ENCODE measurements at places on chromosomes 13 and 19. TPM values are rescaled to one million over a fixed set of nuclear protein-coding genes. Genes with fewer than 3 reads are reported as not detected.

CLDN10 gene
- total RNA-seq, result not detected

EMC10 gene
- 66.9 TPM for total RNA-seq

SLC39A3 gene
- 11.7 TPM for total RNA-seq

LIN7B gene
- total RNA-seq, result 9.8 TPM

ZNF738 gene
- 5.3 TPM for total RNA-seq

FFAR3 gene
- total RNA-seq, result 0.76 TPM

MAP1S gene
- total RNA-seq, result 55.8 TPM

SGCG gene
- 1.3 TPM for total RNA-seq

PALM3 gene
- total RNA-seq, result 4.5 TPM

CACNG7 gene
- not detected for total RNA-seq

ATP4A gene
- not detected for total RNA-seq

NKG7 gene
- 8.9 TPM for total RNA-seq

WDR88 gene
- total RNA-seq, result not detected

UPK1A gene
- not detected for total RNA-seq

CYP2A7 gene
- not detected for total RNA-seq

IGSF23 gene
- total RNA-seq, result not detected

WASF3 gene
- 33.3 TPM for total RNA-seq

SLC15A1 gene
- total RNA-seq, result 0.22 TPM

KLK12 gene
- not detected for total RNA-seq

RCBTB1 gene
- 18.9 TPM for total RNA-seq

FGF9 gene
- 2.1 TPM for total RNA-seq

KLHL1 gene
- total RNA-seq, result not detected

GZMM gene
- total RNA-seq, result 1.4 TPM

CYTH2 gene
- 62.7 TPM for total RNA-seq

ZFR2 gene
- total RNA-seq, result 0.31 TPM

PLK5 gene
- 0.80 TPM for total RNA-seq

TEX26 gene
- total RNA-seq, result 0.31 TPM

ADAMTSL5 gene
- total RNA-seq, result 48.3 TPM

ZNF701 gene
- 22.4 TPM for total RNA-seq

LHB gene
- total RNA-seq, result not detected

CBLC gene
- not detected for total RNA-seq

UBE2L5 gene
- total RNA-seq, result 0.22 TPM

SLC8A2 gene
- total RNA-seq, result not detected

EFNA2 gene
- total RNA-seq, result not detected

ONECUT3 gene
- not detected for total RNA-seq

NAA16 gene
- 29.7 TPM for total RNA-seq

KLF1 gene
- total RNA-seq, result 1.1 TPM

GNG8 gene
- not detected for total RNA-seq

ADGRE3 gene
- total RNA-seq, result 1.9 TPM

OR7D2 gene
- total RNA-seq, result not detected

MEIOSIN gene
- total RNA-seq, result not detected

MAP4K1 gene
- 6.2 TPM for total RNA-seq

CEACAM4 gene
- 1.9 TPM for total RNA-seq

GRIK5 gene
- total RNA-seq, result 9.2 TPM

TUBA3C gene
- total RNA-seq, result not detected
